ENCODE measurements at places on chromosomes 4 and X.

DNA sequence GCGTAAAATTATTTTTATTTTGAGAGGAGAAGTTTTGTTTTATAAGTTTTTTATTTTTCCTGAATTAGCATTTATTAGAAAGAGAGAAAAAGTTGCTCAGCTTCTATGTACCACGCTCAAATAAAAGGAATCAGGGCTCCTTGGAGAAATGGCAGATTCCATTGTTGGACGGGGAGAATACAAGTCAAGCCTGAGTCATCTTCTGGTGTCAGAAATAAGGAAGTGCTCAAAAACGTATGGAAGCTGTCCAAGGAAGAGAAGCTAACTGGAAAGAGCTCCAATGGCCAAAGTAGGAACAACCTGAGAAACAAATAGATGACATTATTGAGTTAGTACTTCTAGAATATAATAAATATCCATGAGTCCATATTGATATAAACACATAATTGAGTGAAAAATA, 89.3 kb upstream of the NEIL3 start:
- DNase-seq: no peak

DNA sequence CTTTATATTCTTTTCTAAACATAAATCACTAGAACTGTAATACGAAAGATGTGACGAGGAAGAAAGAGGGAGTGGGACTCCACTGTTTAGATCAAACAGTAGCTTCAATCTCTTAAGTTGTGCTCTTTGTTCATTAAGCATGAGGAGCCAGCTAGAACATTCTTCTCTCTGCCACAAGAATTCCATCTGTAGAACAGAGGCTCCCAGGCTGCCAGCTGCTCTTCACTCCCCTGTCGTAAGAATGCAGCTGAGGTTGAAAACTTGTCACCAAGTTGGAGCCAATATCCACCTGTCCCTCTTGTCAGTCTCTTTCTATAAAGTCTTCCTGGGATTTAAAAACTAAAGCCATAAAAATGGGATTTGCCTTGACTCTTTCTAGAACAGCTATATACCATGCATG, 65.0 kb upstream of the SEC24B start:
- no peak for DNase-seq

DNA sequence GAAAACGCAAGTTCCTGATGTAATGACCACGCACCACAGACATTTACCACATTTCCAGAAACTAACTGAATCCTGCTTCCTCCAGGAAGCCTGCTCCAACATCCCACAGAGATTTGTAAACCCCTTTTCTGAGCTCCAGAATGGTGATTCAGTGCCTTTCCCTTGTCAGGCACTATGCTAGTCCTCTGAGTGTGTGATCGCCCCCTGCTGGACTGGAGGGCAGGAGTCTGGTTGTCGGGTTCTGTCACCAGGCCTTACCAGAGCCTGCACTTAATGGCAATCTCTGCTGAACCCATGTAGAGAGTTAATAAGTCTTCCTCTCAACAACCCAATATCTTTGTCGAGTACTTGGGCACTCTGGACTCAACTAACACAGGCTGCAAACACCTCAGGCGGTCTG, 14.5 kb upstream of the KDM5C start:
- no peak for DNase-seq

DNA sequence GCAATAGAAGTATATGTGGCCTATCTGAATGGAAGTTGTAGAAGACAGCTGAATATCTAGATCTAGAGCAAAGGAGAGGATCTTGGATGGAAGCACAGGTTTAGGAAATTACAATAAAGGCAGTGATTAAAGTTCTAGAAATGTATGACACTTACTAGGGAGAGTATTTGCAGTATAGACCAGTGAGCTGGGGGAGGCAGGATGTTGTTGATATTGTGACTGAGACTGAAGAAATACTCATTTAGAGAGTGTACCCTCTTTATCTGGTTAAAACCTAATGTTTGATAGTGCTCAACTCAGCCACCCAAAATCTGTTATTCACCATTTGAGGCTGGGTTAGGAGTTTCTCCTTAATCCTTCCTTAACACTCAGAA, 439.5 kb downstream of the GRXCR1 start:
- DNase-seq: no peak

- DNase-seq: no peak
Observed at GRCh38 chr4:69322055-69322454, 41.8 kb downstream of the UGT2B28 start.

DNA sequence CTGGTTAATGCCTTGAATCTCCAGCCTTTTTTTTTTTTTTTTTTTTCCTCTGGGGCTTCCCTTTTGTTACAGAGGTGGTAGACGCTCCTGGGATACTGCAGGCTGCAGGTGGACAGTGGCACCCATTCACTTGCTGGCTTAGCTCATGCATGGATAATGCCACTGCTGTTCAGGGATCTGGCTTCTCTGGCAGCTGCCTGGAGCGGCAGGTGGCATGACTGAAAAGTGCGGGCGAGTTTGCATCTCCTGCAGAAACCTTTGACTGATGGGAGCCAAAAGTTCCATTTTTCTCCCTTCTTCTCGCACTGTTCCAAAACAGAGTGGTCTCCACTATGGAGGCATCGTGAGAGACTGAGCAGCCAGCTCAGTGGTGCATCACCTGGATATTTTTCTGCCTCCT, 5.9 kb upstream of the STIM2 start:
- DNase-seq: no peak

- DNase-seq: no peak
Observed at GRCh38 chrX:119406776-119407175, 7.6 kb downstream of the SLC25A43 start.

DNA sequence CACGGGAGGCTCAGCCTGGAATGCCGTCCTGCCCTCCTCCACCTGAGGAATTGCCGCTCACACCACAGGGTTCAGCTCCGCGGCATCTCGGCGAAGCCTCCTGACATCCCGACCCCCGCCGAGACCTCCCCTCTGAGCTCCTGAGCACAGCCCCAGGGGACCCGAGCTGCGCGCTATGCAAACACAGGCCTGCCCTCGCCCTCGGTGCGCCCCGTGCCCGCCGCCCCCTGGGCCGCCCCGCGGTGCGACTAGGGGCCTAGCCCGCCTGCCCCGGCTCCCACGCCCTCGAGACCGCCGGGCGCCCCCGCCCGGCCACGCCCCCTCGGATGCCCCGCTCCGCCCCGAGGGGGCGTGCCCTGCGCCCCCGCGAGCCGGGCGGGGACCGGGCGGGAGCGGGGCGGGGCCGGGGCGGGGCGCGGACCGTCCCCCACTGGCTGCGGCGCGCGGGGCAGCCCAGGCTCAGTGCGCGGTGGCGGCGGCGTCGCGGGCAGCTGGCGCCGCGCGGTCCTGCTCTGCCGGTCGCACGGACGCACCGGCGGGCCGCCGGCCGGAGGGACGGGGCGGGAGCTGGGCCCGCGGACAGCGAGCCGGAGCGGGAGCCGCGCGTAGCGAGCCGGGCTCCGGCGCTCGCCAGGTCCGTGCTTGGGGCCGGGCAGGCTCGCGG, at the start of gene FGFR3:
Gene FGFR3, plus strand, starts transcription at position 462 of the 664 bp plus-strand sequence. CDS start 642 bp downstream, outside the sequence.
- no peak for DNase-seq

DNA sequence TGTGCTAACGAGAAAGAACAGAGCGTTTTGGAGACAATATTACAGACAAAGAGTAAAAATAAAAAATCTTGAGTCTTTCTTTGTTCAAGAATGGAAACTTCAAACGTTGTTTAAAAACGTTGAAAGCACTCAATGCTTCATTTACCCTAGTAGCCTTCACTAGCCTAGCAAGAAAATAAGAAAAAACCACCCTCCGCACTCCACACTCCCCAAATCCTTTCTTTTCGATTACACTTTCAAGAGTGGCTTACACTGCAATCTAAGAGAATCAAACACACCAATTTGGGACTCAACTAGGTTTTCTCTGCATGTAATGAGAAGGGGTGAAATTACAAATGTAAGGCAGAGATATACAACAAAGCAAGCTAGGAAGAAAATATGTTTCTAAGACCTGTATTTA, 4.7 kb downstream of the TMSB4X start:
- no peak for DNase-seq

DNA sequence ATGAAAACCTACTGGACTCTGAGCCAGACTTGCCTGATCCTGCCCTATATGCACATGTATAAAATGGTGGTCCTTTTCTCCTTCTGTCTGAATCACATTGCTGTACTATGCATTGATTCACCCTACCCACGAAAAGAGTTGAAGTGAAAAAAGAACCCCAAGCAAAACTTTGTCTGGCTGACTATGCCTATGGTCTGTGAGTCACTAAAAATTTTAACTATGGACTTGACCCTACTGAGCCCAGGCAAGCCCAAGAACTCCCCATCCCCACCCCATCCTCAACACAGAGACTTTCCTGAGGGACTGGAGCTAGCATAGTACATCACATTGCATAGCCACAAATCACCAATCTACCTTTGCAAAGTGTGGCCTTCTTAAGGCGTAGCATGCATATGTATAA, 116.6 kb upstream of the TENM3 start:
- no peak for DNase-seq

GRCh38 chr4:94389595-94390267, 47.1 kb upstream of the HPGDS start:
- no peak for DNase-seq

DNA sequence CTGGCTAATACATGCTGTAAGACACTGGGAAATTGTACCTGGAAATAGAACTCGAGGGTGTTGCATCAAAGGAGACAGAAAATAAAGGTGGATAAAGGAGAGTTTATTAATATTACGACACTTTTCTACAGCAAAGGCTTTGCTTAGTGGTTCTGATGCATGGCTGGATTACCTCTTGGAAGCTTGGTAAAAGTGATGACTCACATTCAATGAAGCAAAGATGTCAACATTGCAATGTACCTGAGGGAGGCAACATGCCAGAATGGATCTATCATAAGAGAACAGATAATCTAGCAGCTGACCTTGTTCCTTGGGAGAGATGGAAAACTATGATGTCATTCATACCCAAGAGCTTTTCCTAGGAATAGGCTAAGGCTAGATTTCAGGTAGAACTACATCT, 735.1 kb upstream of the DIAPH2 start:
- no peak for DNase-seq

GRCh38 chrX:69321789-69322188, 156.5 kb upstream of the PJA1 start:
- no peak for DNase-seq

GRCh38 chr4:123599061-123599919, 202.7 kb downstream of the SPRY1 start:
- no peak for DNase-seq

All from left forelimb (tissue), 1 donor.